ENCODE measurements at places on chromosomes 2 and 18.

DNA sequence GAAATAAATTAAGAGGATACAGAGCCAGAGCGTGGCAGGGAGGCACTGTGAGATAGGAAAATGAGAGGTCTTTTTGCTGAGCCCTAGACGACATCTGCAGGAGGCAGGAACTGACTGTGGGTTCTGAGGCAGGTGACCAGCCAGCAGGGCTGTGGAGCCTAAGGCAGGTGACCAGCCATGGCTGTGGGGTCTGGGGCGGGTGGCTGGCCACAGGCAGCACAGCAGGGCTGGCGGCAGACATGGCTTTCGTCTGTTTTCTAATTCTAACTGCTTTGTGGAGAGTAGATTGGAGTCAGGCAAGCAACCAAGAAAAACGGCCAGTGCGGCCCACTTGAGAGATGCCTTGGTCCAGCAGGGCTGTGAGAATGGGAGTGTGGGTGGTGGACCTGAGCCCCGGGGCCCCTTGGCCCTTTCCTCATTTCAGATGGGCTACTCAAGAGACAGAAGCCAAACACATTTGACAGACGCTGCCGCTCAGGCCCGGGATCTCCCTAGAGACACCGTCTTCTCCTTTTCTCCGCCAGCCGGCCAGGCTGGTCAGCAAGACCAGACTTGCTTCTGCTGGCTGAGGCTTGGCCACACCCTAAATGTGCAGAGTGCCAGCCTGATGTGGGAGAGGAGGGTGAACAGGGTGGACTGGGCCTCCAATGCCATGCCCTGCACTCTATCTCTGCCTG is 19.7 kb upstream of the GNAL start:
- DNase-seq: no peak

DNA sequence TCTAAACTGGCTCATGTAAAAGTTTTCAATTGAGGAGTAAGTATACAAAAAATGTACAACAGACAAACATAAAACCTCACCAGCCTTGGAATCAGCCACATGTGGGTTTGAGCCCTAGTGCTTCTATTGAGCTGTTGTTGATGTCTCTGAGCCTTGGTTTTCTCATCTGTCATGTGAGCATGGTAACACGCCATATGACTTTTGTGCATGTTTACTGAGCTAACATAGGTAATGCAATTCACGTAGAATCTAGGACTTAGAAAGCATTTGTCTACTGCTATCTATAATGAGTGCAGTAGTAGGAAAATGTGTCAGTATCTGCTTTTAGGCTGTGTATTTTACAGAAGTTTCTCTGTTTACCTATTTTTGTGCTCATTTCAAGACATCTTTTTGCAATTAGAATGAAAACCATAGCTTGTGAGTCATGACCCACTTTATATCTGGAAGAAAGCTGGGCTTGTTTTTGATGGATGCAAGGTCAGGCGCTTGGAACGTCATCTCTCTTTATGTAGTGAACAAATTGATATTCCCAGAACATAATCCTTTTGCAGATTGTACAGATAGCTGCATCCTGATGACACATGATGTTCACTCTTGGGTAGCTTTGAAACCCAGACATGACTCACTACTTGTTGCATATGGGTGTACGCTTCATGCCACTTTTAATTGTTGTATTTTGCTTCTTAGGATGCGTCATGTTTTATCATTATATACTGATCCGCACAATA is 94.3 kb downstream of the RNF144A start:
- DNase-seq: no peak

DNA sequence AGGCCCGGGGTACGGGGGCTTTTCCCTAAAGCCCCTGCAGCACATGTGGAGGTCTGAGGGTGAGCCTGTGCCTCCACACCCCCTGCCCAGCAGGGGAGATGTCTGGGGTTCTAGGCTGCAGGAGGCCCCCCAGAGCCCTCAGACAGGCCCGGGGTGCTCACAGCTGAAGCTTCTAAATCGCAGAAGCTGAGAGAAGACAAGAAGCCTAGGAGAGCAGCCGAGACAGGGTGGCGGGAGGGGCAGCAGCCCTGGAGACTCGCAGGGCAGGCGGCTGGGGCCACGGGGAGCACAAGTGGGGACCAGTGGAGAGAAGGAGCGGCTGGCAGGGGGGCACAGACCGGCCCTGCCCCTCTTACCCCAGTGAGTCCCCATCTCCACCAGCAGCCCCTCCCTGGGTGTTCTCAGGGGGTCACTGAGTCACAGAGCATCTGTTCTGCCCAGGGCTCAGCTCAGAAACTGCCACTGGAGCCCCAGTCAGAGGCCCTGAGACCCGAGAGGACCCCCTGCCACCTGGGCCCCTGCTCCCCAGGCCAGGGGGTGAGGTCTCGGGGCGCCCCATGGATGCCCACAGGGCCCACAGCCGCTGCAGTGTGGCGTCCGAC is 26.1 kb downstream of the GPC1 start:
- no peak for DNase-seq

DNA sequence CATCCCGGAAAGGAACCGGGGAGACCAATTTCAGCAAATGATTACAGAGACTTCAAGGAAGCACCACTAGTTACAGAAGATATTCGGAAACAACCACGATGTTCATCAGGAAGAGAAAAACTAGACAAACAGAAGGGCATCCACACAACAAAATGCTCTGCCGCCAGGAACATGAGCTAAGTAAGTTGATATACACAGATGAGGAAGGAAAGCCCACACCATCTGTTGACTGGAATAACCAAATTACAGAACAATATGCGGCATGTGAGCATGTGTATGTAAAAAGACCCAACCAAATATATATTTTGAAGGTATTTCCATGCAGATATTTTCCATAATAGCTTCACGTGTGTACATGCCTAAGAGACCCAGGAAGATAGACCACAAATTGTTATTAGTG is 47.0 kb downstream of the ACKR3 start:
- no peak for DNase-seq

- no peak for DNase-seq
Observed at GRCh38 chr2:177712462-177712861, 319.9 kb downstream of the AGPS start.

- DNase-seq: no peak
Observed at GRCh38 chr2:129721846-129722245, 257.6 kb upstream of the RAB6C start.

GRCh38 chr2:180191432-180192124 is 184.5 kb upstream of the CWC22 start:
- no peak for DNase-seq

DNA sequence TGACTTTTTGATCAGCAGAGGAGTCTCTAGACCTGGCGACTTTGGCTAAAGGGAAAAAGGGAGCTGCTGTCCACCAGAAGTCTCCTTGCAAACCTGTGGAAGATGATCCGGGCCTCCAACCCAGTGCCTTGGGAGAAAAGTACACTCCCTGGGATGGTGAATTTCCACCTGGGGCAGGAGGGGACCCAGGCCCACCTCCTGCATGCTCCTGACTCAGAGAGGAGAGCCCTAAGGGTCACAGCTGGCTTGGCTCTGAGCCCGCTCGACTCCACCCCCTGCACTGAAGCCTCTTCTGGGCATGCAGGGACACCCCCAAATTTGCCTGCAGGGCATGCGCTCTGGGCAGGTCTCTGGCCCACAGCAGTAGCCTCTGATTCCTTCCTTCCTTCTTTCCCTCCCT is 66.5 kb downstream of the PDCL3 start:
- no peak for DNase-seq

- DNase-seq: no peak
Observed at GRCh38 chr18:46040033-46040746, 31.9 kb downstream of the PSTPIP2 start.

DNA sequence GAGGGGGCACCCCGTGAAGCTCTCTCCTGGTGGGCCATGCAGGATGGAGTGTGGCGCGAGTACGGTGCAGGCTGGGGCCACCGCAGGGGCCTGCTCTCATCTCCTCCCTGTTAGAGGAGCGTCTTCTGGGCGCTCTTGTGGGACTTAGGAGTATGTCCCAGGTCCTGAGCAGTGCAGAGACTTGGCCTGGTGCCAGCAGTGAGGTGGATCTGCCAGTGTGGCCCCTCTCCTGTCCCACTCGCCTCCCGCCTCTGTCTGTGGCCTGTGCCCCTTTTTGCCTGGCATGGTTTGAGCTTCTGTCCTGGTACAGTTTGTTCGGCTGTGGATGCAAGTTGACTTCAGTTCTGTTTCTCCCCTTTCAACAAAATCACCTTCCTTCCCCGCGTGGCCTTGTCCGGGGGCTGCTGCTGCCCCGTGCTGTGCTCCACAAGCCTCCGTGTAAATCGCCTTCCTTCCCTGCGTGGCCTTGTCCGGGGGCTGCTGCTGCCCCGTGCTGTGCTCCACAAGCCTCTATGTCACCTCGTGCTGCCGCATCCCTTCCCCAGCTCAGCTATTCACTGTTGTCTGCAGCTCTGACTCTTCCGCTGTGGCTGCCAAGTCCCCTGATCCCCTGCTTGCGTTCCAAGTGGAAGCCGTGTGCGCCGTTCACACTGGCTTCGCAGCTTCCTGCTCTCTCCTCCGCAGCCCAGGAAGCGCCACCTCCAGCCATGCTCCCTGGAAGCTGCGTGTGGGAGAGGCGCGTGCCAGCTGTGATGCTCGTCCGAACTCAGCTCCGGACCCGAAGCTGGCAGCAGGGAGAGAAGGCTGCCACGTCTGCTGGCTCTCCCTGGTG is 13.7 kb downstream of the LDLRAD4 start:
- DNase-seq: no peak

DNA sequence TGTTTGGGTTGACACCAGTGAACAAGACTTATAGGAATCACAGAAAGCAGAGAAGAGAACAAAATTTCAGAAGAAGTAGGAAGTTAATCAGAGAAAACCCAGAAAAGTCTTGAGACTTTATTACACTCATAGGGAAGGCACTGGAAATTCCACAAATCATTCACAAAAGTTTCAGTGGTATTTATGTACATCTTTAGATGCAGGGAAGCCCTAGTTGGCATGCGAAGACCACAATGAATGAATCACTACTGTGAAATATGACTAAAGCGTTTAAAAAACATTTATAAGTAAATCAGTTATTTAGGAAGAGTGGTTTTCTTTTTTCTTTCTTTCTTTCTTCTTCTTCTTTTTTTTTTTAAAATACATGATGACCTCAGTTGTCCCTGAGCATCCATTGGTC is 105.1 kb downstream of the NUP35 start:
- DNase-seq: no peak

DNA sequence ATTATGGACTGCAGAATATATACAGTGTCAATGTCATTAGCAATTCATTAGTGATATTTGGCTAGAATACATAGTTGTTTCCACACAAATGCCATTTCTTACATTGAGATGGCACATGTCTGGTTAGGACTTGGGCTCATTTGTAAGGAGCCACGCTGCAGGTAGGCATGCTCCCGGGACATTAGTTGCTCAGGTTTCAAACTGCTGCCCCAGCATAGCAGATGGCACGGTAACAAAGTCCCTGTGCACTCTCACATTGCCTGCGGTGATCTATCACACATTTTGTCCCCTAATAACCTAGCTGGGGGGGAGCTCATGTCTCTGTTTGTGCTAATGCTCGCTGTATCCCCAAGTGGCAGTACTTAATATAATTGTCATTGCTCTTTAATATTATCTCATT is 185.1 kb downstream of the NEDD4L start:
- no peak for DNase-seq

GRCh38 chr2:98205889-98206288 is 118.9 kb downstream of the VWA3B start:
- DNase-seq: no peak

DNA sequence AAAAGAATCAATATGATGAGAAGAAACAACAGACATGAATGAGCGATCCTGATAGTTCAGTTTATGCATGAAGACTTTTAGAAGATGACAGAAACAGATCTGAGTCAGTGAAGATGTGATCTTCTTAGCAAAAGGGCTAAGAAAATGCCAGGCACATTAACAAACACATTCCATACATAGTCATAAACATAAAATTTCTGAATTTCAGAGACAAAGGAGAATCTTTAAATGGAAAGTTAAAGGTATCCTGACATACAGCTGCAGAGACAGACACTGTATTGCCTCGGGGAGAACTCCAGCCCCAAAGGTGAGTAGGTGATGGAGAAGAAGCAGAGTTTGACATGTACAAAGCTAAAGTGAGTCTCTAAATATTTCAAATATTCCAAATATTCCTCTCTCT is 40.6 kb upstream of the FN1 start:
- no peak for DNase-seq

GRCh38 chr18:58977223-58977622 is 112.5 kb downstream of the ZNF532 start:
- no peak for DNase-seq

GRCh38 chr2:61450144-61450543 is 20.7 kb downstream of the USP34 start:
- no peak for DNase-seq

GRCh38 chr2:76316691-76317090 is 606.0 kb upstream of the GCFC2 start:
- no peak for DNase-seq

- no peak for DNase-seq
Observed at GRCh38 chr2:10264506-10265328, 38.0 kb upstream of the HPCAL1 start.

- no peak for DNase-seq
Observed at GRCh38 chr2:61460163-61460562, 10.7 kb downstream of the USP34 start.

DNA sequence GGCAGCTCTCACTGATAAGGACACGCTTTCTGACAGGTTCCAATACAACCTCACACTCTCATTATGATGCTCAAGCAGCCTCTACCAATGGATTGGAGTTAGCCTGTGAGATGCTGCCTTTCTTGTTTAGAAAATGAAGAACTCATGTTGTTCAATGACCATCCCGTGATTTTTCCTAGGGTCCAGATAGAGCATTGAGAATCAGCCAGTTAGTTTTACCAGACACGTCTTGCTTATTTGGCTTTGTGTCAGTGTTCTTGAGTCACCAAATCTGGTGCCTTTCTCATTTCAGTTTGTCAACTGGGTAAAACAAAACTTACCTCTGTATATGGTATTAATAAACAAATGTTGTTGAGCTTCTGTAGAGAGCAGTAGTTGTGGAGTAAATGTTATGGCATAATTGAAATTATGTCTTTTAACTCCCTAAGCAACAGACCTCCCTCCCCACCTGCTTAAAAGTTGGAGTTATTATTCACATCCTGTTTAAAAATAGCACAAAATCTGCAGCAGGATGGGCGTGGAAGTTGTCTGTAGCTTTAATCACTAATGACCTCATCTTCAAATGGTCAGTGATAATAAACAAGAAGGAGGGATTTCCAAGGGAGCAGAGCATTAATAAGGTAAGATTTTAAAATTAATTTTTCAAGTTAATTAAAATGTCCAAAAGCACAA is 167.3 kb downstream of the HRH4 start:
- no peak for DNase-seq
